CD4-positive, alpha-beta T cell treated with Interferon alpha-2 for 1 hour (primary cell): ENCODE measurements at places on chromosomes 4 and X.

DNA sequence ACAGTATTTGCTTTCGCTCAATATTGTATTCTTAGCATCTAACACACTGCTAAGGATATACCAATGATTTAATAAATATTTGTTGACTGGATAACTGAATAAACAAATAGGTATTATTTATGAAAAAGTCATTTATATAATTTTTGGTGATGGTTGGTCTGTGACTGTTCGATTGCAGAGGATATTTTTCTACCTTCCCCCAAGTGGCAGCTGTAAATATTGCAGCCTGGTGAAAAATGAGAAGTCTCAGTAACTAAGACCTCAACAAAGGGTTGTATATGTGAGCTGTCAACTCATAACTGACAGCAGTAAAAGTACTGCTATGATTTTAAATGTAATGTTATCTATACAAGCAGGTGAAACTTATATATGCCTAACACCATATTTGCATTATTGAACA lies 36.0 kb downstream of the HTR2C start:
- DNase-seq = no peak

GRCh38 chr4:183807420-183808096 lies 97.5 kb upstream of the STOX2 start:
- no peak for DNase-seq

DNA sequence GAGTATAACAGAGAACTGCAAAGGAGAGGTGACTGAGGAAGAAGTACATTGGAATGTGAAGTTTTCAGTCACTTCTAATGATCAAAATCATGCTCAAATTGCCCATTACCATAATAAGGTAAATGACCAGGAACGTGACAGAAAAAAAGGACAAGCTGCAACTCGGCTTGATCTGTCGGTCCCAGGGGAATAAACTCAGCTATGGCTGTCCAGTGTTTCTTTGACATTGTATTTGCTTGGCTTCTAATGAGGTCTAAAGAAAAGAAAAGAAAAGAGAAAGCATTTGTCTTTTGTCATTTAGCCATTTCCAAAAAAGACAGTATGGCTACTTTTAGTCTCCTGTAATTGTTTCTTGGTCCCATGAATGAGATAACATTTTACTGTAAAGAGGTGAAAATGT lies 25.2 kb downstream of the PHOX2B start:
- DNase-seq = no peak

GRCh38 chrX:1027133-1027532 lies 185.3 kb downstream of the CRLF2 start:
- no peak for DNase-seq

DNA sequence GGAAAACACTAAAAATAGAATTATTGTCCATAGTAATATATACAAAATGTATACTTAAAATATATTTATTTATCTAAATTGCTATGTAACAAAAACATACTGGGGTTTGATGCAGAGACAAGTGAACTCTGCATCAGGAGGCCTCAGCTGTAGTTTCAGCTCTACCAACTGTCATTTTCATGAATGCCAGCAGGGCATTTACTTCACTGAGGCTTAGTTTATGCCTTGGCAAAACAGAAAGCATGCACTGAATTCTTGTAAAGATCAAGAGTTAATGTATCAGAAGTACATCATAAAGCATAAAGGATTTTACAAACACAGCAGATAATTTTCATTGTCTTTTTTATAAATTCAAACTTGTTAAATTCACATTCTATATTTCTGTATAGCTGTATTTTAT lies 577.0 kb downstream of the C4orf33 start:
- DNase-seq = no peak

GRCh38 chrX:11397680-11398079 lies 104.5 kb downstream of the AMELX start:
- DNase-seq = no peak
